ENCODE measurements at places on chromosomes 2 and 18.

DNA sequence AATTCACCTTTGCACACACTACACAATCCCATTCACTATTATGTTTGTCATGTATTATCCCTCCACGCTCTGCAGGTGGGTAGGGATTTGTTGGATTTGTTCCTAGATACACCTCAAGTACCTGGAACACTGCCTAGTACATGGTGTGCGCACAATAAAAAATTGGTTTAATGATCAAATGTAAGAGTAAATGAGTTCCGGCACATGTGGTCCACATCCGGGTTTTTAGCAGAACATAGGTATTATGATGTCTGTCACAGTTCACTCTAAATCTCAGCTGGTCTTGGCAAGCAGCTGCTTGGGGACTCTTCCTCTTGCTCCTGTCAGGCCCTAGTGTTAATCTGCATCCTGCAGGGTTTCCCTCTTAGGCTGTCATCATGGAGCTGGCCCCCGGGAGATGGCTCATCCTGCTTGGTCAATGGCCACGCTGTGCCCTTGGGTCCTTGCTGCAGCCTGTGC is 21.8 kb upstream of the IL1R1 start:
- DNase-seq: no peak

GRCh38 chr2:237178396-237178795 is 92.7 kb downstream of the COPS8 start:
- no peak for DNase-seq

DNA sequence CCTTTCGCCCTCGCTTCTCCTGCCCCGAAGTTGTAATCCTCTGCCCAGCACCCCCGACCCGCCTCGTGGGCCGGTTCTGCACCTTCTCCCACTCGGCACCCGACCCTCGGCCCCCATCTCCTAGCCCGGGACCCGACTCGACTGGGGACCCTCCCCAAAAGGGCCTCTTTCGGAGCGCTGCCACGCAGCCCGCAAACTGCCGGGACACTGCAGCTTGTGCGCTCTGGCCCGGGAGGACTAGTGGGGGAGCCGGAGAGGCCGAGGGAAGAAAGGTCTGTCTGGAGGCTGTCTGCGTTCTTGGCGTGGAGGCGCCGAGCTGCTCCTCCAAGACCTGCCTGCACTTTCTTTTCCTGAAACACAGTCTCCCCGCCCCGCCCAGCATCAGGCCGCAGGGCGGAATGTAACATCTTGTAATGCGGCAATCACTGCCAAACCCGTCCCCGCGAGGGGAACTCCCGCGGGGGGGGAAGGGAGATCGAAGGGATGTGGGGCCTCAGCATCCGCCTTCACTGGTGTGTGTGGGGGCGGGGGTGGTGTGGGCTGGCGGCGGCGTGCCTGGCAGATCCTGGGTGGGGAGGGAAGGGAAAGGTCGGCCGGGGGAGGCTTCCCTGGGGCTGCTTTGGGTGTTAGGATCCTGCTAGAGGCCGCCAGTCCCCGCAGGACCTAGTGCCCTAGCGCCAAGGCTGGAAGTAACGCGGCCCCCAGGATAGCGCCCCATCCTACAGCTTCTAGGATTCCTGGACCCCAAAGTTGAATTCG is 7.4 kb downstream of the DLX2 start:
- peak; percentile 56 for DNase-seq

DNA sequence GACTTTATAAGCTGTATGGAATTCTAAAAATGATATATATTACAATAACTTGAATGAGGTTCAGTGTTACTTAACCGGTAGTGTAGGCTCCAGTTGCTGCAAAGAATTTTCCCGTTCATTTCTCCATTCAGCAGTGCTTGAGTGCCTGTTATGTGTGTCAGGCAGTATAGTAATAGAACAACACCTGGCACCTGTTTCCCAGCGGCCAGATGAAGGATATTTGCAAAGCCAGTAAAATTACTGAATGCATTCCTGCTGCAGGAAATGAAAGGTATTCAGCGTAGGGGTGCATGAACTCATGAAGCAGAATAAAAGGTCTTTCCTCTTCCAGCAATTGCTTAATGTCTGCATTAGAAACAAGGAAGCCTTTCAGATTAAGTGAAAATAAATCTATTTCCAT is 18.8 kb downstream of the YPEL5 start:
- DNase-seq: no peak

- no peak for DNase-seq
Observed at GRCh38 chr18:46338205-46338604, 234.0 kb downstream of the HAUS1 start.

DNA sequence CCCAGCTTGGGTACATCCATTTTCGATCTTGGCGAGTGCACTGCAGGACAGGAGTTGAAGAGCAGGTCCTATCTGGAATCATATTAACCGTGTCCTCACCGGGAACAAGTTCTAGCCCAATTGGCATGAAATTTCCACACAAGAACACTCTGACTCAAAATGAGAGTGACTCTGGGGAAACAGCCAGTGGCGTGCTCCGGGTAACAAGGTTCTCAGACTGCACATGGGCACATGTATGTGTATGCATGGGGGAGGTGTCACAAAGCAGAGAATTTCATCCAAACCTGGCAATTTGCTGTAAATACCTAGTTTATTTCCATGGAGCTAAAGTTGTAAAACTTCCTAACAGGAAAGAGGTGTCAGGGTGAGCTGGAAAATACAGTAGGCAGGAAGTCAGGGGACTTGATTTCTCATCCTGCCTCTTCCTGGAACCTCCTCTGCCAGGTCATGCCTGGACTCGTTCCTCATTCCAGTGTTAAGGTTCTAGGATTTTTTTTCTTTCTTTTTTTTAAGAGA is 1.7 kb downstream of the TUBB6 start:
- no peak for DNase-seq

- DNase-seq: peak; percentile 88
Observed at GRCh38 chr2:172280571-172281361, 146.6 kb upstream of the ITGA6 start.

- DNase-seq: peak; percentile 80
Observed at GRCh38 chr2:112749755-112750559, 14.5 kb downstream of the CKAP2L start.

DNA sequence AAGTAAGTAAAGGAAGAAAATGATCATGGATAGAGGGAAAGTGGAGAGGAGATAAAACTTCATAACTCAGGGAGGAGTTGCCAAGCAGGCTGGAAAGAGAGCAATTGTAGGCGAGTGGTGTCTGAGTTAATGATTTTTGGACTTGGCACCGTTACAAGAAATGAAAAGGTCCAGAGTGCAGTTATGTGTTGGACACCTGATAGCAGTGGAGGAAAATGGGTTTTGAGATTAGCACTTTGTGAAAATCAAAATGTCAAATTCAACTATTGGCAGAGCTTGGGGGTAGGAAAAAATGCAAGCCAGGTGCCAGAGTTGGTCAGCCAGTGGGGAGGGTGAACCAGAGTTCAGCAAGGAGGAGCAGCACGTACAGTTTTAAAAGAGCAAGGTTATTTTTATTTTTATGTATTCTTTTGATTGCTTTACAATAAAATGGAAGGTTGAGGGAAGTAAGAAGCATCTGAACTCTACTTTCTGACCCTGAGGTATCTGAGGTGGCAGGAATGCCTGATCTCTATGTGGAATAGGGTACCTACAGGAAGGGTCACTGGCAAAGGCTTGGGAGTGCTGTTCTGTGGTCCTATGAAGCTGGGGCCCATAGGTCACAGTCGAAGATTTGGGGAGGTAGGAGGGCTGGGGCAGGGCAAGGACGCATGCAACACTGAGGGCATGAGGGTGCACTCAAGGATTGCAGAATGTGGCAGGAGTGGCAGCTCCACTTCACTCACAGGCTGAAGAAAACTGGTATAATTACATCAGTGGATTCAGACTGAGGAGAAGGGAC is 127.5 kb downstream of the CD8B2 start:
- DNase-seq: no peak

- no peak for DNase-seq
Observed at GRCh38 chr2:104859291-104859765, 5.4 kb downstream of the POU3F3 start.

- no peak for DNase-seq
Observed at GRCh38 chr18:36752929-36753865, 75.6 kb downstream of the TPGS2 start.

DNA sequence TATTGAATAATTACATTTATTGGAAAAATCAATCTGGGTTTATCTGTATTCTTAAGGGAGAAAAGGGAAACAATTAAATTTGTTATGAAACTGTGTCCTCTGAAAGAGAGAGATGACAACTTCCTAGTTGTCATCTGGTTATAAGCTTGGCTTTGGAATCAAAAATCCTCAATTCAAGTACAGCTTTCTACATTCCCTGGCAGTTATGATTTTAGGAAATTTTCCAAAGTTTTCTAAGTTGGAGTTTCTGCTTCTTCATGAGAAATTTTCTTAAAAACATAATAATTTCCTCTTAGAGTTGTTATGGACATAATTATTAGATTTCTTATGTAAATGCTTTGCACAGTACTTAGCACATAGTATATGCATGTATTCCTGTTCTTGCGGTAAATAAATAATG is 625.6 kb upstream of the SLC39A10 start:
- DNase-seq: no peak

DNA sequence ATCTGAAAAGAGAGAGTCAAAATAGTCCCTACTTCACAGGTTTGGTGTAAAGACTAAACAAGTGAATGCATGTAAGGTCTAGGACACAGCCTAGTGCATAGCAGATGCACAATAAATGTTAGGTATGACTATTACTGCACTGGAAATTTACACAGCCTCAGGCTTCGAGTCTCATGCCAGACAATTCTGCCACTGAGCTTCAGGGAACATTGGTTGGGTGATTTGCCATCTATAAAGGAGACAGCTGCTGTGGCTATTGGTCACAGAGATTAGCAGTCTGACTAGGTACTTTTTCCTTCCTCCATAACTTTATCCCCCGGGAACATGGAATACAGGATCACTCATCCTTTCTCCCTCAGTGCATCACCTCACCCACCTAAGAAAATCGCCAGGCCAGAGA is 89.2 kb downstream of the FAM124B start:
- no peak for DNase-seq

DNA sequence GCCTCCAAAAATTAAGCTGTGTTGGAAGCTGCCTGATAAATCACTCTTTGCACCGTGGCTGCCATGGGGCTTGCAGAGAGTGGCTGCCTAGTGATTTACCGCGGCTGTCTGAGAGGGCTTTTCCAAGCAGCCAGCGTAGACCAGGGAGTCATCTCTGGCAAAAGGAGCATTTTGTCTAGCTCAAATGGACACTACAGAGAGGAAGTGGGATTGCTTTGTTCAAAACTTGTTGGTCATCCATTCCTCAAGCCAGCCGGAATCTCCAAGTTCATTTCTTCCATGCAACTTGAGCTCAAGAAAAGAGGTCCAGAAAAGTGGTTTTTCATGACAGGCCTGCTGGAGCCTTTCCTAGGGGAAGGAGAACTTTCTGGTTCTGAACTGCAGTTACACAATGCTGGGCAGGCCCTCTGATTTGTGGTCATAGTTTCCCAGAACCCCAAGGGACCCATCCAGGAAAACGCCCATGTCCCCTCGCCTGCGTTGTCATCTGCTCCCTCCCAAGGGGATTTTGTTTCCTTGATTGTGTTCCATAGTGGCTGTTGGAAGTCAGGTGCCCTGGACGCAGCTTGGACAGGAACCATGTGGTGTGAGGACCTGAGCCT is 108.1 kb downstream of the TRIB2 start:
- no peak for DNase-seq

- DNase-seq: no peak
Observed at GRCh38 chr18:28802546-28802945, 625.6 kb upstream of the CDH2 start.

GRCh38 chr2:144404586-144405314 is 115.2 kb downstream of the ZEB2 start:
- no peak for DNase-seq

DNA sequence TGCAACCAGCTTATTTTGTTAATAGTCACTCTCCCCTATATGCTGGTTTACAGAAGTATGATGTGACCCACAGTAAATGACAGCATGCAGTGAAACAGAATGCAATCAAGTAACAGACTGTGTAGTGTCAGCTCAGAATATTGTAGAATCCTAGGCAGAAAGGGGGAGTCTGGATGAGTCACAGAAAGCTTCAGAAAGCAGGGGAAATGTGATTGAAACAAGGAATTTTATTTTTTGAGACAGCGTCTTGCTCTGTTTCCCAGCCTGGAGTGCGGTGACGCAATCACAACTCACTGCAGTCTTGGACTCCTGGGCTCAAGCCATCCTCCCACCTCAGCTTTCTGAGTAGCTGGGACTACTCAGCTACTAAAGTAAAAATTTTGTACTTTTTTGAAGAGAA is 219.9 kb upstream of the FBXO11 start:
- no peak for DNase-seq

GRCh38 chr18:29259838-29260237 is 1082.9 kb upstream of the CDH2 start:
- no peak for DNase-seq

DNA sequence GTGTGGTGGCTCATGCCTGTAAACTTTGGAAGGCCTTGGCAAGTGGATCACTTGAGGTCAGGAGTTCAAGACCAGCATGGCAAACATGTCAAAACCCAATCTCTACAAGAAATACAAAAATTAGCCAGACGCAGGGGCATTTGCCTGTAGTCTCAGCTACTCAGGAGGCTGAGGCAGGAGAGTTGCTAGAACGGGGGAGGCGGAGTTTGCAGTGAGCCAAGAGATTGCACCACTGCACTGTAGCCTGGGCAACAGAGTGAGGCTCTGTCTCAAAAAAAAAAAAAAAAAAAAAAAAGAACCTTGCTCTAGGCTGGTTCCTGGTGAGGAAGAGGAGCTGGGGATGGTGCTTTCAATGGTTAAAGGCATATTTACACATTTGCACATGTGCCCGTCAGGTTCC is 129.4 kb downstream of the LYPD6B start:
- peak; percentile 27 for DNase-seq

- DNase-seq: no peak
Observed at GRCh38 chr2:86552889-86553288, 10.4 kb downstream of the CHMP3 start.

GRCh38 chr2:219125225-219125885 is 35.3 kb downstream of the NHEJ1 start:
- no peak for DNase-seq

All from CD14-positive monocyte (primary cell).